ENCODE measurements at places on chromosomes 6 and 20.

GRCh38 chr20:54168961-54169862, 4.6 kb downstream of the CYP24A1 start:
- no peak for DNase-seq

DNA sequence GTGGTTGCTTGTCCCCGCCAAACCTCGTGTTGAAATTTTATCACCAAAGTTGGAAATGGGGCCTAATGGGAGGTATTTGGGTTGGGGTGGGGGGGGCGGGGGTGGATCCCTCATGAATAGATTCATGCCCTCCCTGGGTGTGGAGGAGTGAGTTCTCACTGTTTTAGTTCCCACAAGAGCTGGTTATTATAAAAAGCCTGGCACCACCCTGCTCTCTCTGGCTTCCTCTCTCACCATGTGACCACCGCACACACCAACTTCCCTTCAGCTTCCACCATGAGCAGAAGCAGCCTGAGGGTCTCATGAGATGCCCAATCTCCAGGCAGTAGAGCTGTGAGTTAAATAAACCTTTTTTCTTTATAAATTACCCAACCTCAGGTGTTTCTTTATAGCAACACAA, 111.3 kb downstream of the PRDM1 start:
- no peak for DNase-seq

- no peak for DNase-seq
These were observed 202.5 kb downstream of the ISM1 start for GRCh38 chr20:13423472-13424173.

DNA sequence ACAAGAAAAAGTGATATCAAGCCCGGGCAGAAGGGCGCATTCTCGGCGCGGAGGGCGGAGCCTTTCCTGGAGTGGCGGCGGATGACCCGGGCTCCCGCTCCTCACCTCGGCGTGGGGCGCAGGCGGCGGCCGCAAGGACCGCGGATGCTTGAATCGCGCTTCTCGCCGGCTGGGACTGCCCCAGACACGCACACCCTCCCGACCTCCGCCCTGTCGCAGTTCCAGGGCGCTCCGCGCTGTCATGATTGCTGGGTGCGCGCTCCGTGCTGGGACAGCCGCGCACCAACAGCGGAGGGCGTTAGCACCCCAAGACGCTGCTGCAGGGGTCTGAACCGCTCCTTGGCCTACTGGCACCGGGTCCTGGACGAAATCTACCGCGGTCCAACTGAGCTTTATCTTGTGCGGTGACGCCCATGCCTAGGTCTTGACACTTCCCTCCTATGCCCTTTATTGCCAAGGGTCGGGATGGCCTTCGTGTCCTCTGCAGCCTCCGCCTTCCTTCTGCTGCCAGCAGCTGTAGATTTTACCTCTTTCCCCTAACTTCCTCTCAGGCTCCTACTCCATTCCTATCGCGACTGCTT, 43.3 kb downstream of the IRAK1BP1 start:
- peak; percentile 41 for DNase-seq

DNA sequence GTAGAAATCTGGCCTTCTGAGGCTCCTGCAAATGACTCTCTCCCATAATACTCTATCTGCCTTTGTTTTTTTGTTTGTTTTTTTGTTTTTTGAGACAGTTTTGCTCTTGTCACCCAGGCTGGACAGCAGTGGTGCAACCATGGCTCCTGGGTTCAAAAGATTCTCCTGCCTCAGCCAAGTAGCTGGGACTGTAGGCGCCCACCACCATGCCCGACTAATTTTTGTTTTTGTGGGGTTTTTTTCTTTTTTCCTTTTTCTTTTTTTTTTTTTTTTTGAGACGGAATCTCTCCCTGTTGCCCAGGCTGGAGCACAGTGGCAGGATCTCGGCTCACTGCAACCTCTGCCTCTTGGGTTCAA, 16.6 kb upstream of the STK38 start:
- no peak for DNase-seq

DNA sequence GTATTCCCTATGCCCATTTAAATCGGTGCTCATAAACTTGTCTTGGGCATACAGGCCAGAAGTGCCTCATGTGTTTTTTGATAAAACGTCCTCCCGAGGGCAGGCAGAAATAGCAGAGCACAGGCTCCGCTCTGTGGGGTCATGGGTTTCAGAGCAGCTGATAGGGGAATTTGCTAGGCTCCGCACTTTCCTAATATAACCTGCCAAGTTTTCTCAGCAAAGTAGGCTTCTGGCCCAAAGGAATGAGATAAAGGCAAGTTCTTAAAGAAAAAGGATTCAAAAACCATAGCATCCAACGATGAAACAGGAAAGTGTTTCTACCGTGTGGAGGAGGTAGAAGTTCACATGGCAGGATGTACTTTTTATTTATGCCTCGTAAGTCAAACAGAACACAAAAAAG, 69.8 kb upstream of the RALGAPA2 start:
- DNase-seq, result no peak

GRCh38 chr20:62708591-62709536, at the start of gene NTSR1:
Gene NTSR1, plus strand, starts transcription at chr20:62708836. Its CDS starts 372 bp downstream, at chr20:62709208.
- no peak for DNase-seq
